HepG2 (cell line): ENCODE measurements at places on chromosomes 11 and 22.

- no peak for DNase-seq
Observed at GRCh38 chr11:115084231-115084630, 405.9 kb downstream of the NXPE2 start.

- no peak for DNase-seq
Observed at GRCh38 chr22:42717197-42717928, 3.3 kb downstream of the A4GALT start.

- DNase-seq = no peak
Observed at GRCh38 chr22:17699696-17700340, 61.3 kb downstream of the BCL2L13 start.

DNA sequence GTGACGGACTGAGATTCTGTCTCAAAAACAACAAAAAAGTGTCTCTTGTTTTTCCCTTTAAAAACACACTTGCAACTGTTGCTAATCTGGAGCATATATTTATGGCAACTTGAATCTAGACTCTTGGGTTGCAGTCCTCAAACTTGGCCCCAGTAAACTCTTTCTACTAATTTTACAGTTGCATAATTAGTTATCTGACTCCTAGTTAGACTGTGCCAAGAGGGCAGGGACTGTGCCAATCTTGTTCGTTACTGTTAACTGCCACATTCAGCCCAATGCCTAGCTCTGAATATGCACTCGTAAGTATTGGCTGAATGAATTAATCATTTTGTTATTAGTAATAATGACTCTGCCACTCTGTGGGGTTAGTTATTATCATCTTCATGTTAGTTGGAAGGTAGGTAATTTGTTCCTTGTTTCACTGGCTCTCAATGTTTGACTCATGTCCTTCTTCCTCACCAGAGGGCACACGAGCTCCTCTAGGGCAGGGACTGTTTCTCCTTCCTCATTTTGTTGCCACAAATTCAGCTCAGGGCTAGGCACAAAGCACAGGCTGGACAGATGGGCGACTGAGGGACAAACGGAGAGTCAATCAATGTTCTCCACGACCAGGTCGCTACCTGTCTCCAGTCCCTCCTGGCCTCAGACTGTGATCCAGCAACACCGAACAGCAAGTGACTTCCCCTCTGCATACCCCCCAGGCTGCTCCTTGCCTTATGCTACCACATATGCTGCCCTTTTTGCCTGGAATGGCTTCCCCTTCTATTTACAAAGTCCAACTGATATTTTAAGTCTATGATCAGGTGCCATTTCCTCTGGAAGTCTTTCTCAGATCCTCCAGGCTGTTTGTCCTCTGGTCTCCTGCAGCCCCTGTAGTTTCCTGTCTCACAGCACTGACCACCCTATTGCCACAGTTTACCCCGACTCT, 9.0 kb downstream of the CLPB start:
- DNase-seq = no peak

GRCh38 chr11:41309716-41310115, 149.7 kb downstream of the LRRC4C start:
- DNase-seq = no peak

- no peak for DNase-seq
Observed at GRCh38 chr11:123852321-123852720, 33.1 kb downstream of the TMEM225 start.

GRCh38 chr11:18264677-18265555, 1.1 kb upstream of the SAA1 start:
- DNase-seq = no peak

GRCh38 chr11:76010051-76010450, 195.0 kb downstream of the UVRAG start:
- no peak for DNase-seq

GRCh38 chr11:48047616-48048015, 67.3 kb downstream of the PTPRJ start:
- no peak for DNase-seq
